ENCODE measurements at places on chromosomes 2 and 18. TPM values are rescaled to one million over a fixed set of nuclear protein-coding genes. Genes with fewer than 3 reads are reported as not detected.

DNA sequence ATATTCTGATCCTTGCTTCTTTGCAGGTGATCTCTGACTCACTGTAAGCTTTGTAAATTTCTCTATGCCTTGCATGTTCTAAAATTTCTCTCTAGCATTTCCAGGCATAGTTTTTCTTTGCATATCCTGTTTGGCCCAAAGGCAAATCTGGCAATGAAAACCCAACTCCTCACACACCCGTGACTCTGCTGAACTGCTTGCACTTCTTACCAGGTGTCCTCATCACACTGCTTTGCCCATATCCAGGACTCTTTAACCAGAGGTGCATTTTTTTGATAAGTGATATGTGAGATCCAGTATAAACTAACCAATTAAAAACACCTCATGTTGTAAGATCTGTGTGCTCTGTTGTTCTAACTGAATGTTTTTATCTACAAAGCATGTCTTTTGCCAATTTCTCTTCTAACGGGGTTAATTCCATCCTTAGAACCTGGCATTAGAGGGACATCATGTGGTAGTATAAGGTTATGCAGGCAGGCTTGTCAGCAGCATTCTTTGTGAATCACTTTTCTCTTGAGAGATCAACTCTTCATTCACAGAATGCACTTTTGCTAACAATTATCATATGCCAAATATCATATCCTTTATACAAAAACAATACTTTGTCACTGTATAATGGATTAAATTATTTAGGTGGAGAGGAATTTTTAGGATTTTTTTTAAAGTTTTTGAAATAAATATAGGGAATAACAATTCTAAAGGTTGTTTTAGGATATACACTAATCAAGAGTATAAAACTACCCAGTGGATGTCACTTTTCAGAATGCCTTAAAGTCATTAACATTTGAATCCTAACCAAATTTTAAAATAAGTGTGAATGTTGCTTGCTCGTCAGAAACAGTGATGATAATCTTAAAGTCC is 20.8 kb upstream of the TMX3 start:
- DNase-seq: peak; percentile 38

KLHL29 gene
- 7.7 TPM for total RNA-seq

DNA sequence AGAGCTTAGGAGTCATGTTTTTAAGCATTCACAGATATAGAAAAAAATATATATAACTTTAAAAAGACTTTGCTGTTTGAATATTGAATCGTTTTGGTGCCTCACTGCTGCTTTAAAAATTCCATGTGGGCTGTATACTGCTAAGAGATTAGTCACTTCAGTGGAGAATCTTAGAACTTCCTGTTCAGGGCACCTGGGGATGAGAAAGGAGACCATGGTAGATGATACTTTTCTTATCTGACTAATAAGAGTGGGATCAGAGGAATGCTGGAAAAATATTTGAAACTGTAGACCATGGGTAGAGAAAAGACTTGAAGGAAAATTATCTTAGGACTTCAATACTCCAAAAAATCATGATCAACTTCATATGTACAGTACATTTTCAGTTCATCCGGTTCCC is 442.2 kb upstream of the SETBP1 start:
- no peak for DNase-seq

SAP130 gene
- 34.6 TPM for total RNA-seq

NR4A2 gene
- total RNA-seq: 0.85 TPM

DNA sequence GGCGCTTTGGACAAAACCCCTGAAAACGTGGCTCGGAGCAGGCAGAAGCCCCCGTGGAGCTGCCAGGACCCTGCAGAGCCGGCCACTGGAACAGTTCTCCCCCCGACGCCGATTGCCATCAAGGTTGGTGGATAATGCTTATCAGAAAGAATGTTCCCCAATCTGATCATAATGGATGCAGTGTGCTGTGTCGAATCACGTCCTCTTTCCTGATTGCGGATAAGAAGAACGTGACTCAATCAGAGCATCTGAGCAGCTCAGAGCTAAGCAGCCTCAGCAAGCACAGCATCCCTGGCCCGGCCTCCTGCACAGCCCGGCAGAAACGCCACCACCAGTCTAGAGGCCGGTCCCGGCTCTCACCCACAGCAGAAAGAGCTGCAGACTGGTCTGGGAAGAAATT is 488.0 kb downstream of the EIPR1 start:
- no peak for DNase-seq
